ENCODE measurements at places on chromosomes 4 and X. TPM values are rescaled to one million over a fixed set of nuclear protein-coding genes. Genes with fewer than 3 reads are reported as not detected.
A peak's percentile ranks its signal among the peaks of the same experiment; 100 is the strongest.

DNA sequence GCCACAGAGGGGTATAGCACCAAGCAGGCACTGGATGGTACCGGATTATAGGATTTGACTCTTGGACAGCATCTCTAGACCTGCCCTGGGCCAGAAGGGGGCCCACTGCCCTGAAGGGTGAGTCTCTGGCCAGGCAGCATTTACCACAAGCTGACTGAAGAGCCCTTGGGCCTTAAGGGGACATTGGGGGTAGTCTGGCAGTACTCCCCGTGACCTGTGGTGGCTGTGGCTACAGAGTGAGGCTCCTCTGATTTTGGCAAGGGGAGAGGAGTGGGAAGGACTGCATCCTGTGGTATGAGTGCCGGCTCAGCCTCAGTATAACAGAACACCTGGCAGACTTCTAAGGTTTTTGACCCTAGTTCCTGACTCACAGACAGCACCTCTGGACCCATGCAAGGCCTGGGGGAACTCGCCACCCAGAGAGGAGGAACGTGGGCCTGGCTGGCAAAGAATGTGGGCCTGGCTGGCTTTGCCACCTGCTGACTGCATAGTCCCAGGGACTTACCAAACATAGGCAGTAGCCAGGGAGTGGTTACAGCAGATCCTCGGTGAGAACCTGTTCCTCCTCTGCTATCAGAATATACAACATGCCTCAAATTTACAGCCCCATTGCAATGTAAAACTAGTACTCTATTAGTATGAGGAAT lies 48.1 kb downstream of the ABCB7 start:
- no peak for DNase-seq

DNA sequence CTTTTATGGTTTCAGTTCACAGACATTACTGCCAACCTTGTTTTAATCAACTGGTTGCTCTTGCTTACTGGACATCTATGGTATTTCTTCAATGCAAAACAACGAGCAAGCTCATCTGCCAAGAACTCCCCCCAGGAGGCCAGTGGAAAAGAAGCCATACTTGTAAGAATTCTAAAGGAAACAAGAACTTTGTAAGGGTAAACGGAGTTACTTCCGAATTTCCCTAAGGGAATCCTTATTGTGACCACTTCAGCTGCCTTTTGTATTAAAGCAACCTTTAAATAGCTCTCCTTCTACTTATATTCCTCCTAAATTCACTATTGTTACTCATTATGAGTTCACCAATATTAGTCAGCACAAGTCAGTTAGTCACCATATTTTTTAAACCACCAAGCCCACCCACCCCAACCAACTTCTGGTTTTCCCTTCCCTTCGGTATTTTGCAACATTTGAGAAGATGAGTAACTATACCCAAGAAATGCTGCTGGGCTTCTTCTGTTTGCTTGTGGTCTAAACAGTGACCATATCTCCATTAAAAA lies 602.8 kb upstream of the DIPK2B start:
- DNase-seq, result peak; percentile 92

DNA sequence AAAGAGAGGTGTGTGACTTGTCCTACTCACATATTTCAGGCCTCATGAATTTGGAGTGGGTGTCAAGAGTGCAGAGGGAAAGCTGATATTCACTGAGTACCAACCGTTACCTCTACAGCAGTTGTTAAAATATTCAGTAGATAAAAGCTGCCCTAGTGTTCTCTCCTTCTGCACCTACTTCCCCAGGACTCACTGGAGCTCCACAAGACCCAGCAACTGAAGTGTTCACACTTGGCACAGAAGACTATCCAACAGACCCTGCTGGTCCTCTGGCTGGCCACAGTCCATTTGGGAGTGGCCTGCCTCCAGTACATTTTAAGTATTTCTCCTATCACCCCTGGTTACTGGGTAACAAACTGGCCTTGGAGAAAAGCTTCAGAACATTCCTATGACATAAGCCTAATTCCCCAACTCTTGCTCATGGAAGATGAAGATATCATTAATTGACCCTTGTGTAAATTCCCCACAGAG lies 70.8 kb downstream of the PPARGC1A start:
- no peak for DNase-seq

DNA sequence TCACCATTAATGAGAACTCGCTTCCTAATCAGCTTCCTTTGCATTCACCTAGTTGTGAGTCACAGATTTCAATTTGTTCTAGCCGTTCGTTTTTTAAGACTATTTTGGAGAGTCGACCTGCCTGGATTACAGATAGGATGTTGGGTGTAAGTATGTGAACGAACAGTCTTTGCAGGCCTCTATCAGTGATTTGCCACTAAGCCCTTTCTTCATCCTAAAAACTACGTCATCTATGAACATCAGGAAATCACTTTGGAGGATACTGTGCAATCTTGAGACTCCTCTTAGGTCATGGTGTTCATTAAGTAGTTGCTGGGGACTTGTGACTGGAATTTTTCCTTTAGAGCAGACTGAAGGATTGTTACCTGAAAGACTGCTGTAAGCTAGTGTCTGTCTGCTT lies 1.1 kb downstream of the POLA1 start:
- peak; percentile 2 for DNase-seq

DNA sequence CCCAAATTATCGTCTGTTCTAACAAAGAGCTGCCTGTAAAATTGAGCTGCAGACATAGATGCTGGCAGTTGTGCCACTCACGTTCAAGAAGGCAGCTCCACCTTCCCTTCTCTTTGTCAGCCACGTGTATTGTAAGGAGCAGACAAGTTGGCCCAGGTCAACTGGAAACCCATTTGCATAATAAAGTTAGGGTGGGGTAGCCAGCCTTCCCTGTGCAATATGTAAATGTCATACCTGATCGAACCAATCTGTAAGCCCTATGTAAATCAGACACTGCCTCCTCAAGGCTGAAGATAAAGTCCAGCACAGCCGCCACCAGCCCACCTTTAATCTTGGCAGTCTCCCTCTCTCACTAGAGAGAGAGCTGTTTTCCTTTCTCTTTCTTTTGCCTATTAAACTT lies 117.2 kb downstream of the TMEM144 start:
- DNase-seq, result peak; percentile 51

DNA sequence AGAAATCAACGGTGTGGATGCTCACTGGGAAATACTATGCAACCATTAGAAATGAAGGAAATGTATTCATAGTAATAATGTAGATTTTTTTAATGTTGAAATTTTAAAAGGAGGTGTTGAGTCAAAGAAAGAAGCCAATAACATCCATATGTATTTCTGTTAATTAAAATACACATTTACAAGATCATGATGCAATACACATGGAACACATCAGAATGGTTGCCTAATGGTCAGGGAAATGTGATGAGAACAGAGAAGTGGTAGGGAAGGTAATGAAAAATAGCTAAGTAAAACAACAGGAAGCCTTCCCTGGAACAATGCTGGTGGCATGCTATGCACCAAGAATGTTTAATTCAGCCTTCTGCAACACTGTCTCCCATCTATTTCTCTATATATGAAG lies 18.2 kb downstream of the AREG start:
- no peak for DNase-seq

DNA sequence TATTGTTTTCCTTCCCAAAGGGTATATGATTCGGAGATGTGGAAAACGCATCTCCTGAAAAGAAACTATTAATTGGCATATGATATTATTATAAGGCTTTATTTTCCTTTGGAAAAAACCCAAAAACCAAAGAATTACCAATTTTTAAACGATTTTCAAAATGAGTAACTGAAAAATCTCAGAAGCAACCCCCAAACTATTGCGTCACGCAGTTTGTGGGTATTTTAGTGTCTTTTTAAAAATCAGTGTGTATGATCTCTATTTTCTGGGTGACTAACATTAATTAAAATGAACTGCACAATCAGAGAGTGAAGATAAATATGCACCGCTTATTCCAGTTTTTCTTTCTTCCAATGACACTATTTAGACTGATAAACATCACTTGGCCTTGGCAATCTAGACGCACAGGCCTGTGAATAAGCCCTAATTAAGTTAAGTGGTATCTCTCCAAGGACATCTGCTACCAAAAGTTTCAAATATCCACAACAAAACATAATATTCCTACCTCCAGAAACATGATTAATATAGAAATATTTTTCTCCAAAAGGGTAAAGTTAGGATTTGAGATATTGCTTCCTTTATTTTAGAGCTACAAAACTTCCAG lies 511.5 kb upstream of the FAM241A start:
- no peak for DNase-seq

- DNase-seq, result no peak
Measured at GRCh38 chr4:102647117-102647516, 113.7 kb downstream of the MANBA start.

C4orf50 gene
- total RNA-seq, result not detected
